ENCODE measurements at places on chromosomes 7 and 10. TPM values are rescaled to one million over a fixed set of nuclear protein-coding genes. Genes with fewer than 3 reads are reported as not detected.
A peak's percentile ranks its signal among the peaks of the same experiment; 100 is the strongest.

DNA sequence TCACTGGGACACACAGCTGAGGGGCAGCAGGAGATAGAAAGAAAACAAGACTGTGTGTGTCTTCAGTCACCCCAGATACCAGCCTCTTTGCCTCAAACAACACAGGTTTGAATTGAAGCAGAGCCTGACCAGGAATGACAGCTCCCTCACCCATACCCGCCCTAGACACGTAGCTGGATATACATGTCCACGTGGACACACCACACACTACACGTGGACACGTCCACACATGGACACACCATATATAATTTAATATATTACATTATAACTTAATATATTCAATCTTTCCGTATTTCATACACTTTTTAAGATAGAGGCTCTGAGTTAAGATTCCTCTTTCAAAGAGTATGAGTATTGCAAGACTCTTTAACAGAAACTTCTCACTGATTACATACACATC lies 11.3 kb downstream of the GDF2 start:
- DNase-seq = no peak

GRCh38 chr10:104300736-104301292 lies 31.8 kb downstream of the GSTO2 start:
- DNase-seq = no peak

DNA sequence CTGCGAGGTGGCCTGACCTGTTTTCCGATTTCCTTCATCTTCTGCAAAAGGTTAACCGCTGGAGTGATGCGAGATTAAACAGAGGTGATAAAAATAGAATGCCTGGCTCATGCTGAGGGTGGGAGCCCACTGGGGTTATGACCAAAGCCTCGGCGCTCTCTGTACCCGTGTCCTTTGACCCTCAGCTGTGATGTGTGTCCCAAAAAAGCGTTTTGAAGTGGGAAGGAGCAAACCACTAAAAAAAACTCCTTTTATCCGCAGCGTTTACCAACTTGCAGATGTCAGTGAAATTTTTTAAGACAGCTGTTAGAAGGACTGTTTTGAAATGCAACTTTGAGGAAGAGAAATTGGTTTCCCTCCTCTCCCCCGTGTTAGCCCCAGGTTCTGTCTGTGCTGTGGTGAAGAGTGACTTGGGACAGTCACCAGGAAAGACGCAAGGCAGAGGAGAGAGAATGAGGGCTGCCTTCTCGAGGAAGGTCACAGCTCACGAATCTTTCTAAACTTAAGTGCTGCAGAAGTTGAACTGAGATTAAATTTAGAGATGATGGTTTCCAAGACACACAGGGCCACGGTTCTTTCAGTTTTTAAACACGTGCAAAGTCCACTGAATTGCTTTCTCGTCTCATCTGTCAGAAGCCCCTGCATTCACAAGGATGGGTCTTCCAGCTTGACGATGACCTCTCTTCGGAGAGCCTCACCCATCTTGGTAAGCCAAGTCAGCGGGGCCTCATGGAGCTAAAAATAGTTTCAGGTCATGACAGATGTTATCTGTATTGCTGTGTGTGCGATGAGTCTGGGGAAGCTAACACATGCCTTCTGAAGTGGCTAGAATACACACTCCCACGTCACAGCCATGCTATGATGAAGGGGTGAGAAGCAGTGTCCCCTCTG lies 27.6 kb downstream of the AMZ1 start:
- no peak for DNase-seq

Gene ADCYAP1R1
- not detected for total RNA-seq

- peak; percentile 11 for DNase-seq
Observed at GRCh38 chr10:128047991-128048818, 78.0 kb downstream of the MKI67 start.

Gene ADAM12
- not detected for total RNA-seq

- no peak for DNase-seq
Observed at GRCh38 chr10:29634764-29635625, at the start of gene SVIL. SVIL (minus strand) TSS chr10:29634971; CDS start chr10:29555058, 79,913 bp downstream.

Gene GPRIN2
- not detected for total RNA-seq

GRCh38 chr10:79184145-79184625 lies 115.4 kb downstream of the ZMIZ1 start:
- no peak for DNase-seq

Gene OPN4
- total RNA-seq = not detected

Gene NEUROD6
- not detected for total RNA-seq

- no peak for DNase-seq
Observed at GRCh38 chr10:85643845-85644525, 722.6 kb downstream of the GRID1 start.

Gene COX19
- 18.6 TPM for total RNA-seq

DNA sequence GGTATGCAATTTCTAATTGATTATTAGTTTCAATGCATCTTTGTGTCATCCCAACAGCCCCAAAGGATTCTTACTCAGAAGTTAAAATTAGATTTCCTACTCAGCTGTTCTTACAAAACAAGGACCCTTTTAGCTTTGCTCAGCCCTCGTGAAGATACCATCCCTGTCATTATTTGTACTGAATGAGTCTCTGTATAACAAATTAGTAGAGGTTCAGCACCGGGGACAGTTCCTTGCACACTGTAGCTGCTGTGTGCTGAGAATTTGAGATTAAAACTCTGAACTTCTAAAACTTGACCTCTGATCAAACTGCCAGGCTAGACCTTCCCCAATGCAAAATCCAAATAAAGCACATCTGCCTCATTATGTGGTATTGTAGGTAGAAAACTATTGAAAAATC lies 299.1 kb downstream of the LHFPL3 start:
- DNase-seq = no peak

- DNase-seq = no peak
Observed at GRCh38 chr7:131574741-131575140, 18.3 kb upstream of the PODXL start.

DNA sequence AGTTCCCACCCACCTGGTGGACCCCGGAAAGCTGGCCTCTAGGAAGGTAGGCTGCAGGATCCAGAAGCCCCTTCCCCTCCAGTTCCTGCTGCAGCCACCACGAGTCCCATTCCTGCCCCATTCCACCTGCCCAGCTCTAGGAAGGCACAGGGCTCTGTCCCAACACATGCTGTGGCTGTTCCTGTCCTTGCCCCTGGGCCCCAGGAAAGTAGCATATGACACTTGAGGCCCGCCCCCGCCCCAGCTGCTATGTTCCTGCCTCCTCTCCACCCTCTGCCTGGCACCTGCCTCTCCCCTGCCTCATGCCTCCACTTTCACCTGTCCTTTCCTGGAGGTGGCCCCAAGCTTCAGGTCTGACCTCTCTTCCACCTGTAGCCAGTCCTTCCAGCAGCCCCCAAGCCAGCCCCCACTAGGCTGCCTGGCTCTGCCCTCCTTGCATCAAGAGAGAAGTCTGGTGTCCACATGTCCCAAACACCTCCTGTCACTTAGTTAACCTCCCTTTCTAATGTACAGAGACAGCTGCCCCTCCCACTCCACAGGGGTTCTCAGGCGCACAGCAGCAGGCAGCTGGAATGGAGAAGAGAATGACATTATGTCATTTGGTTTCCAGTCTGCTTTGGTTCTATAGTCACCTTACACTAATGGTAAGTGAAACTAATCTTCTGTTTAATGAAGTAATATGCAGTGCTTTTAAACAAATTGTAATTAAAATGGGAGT lies 22.7 kb downstream of the YKT6 start:
- no peak for DNase-seq

Gene SORCS1
- not detected for total RNA-seq

Gene EPDR1
- not detected for total RNA-seq

- no peak for DNase-seq
Observed at GRCh38 chr7:115226410-115226809, 304.5 kb downstream of the MDFIC start.

Gene TMEM213
- total RNA-seq = not detected

DNA sequence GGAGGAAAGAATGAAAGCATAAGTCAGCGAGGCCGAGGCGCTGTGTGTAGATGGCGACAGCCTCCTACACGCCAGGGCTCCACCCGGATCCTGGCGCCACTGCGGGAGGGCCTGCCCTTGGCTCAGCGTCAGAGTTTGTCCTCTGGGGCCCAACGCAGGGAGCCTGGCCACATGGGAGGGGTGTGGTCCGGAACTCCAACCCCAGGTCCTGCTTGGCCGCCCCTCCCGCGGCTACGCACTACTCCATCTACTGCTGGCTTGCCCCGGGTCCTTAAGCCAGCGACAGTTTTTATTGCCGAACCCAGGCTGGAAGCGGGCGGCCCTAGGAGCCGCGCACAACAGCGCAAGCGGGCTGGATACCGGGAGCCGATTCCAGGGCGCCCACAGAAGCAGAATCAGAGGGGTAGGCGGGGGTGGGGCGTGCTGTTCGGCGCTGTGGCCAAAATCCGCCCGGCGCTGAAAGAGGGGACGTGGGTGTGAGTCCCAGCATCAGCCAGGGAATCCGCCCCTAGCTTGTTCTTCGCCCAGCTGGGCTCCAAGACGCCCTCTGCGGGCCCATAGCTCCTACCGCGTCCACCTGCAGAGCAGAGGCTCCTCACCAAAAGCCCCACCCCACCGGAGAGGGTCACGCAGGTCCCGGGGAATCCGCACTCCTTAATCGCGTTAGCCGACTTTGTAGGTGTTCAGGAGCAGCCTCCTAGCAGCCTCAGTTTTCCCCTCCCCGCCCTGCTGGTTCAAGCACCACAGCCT lies 4.5 kb downstream of the KAZALD1 start:
- DNase-seq = peak; percentile 27

GRCh38 chr10:45453639-45454255 lies 79.7 kb downstream of the ALOX5 start:
- no peak for DNase-seq

DNA sequence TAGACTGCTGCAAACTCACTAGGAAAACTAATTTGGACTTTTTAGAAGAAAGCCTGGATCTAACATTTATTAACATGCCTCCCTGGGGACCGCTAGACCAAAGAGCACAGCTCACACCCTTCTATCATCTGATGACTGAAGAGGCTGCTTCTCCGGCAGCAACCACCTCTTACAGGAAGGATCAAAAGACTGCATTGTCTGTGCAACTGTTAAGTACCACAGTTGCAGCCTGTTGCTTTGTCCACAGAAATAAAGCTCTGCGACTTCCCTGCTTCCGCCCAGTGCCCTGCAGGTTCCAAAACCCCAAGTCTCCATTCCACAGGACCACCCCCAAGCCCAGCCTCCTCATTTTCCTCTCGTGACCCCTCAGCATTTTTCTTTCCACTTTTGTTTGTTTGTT lies 14.0 kb upstream of the PODXL start:
- DNase-seq = no peak

Gene MYH16
- not detected for total RNA-seq

DNA sequence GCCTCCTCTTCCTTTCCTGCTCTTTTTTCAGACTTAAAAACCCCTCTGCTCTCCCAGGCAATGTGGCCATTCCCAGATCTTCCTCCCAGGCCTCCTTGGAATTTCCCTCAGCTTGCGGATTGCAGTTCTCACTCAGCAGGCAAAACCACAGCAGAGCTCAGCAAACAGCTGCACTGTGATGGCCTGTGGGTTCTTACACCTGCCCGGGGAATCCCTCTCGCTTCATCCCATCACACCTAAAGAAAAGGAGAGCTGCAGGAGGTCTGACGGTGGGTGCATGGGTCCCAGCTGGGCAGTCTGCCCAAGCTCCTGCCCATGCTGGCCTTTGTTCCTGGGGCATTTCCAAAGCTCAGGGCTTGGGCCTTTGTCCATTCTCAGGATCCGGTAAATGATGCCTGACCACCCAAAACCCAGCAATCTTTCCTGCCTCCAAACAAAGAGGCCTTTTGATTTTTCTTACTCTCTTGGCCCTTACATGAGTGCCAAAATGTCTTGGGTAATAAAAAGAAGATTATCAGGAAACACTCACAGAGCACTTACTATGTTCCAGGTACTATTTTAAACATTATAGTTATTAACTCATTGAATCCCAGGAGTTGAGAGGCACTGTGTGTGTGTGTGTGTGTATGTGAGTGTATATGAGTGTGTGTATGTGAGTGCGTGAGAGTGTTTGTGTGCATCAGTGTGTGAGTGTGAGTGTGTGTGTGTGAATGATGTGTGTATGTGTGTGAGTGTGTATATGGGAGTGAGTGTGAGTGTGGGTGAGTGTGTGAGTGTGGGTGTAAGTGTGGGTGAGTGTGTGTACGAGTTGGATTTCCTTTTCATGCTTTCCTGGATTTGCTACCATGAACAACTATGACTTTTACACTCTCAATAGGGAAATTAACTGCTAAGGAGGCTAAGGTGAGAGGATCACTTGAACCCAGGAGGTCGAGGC lies 64.5 kb upstream of the PODXL start:
- no peak for DNase-seq

DNA sequence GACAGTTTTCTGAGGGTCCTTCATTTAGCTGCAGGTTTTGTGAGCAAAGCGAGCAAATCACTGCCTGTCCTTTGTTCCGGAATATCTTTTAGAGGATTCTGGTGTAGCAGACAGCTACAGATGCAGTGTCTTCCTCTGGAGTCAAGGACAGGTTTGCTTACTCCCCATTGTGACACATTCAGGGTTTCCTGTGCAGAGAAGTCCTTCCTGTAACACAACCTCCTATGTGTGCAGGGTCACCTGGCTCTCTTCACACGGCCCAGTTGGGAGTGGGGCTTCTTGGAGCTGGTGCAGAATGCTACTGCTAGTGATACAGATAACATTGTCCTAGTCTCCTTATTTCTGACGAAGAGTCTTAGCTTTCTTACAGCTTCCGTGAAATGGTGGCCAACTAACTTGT lies 47.9 kb downstream of the RBM33 start:
- no peak for DNase-seq
